Heart right ventricle (tissue), 16 donors: ENCODE measurements at places on chromosomes 16 and 17. TPM values are rescaled to one million over a fixed set of nuclear protein-coding genes. Genes with fewer than 3 reads are reported as not detected.
A peak's percentile ranks its signal among the peaks of the same experiment; 100 is the strongest.

SHISA6 gene
- total RNA-seq: 0.06 TPM

GRCh38 chr16:4868535-4868934 is 21.3 kb downstream of the UBN1 start:
- no peak for DNase-seq

- DNase-seq: no peak
Observed at GRCh38 chr16:26186091-26186615, 494.4 kb downstream of the HS3ST4 start.

DNA sequence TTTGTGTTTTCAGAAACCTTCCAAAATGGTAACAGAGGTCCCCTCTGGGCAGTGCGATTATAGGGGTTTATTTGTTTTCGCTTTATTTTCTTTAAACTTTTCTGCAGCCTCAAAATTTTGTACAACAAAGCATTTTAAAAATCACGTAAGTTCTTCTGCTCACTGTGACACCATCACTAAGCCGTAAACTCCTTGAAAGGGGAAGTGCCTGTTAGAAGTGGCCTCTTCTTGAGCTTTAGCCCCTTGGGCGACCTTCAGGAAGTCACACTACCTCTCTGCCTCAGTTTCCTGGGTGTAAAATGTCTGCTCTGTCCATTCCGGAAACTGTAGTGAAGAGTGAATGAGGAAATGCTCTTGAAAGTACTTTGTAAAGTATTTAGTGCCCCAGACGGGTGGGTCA is 26.6 kb downstream of the ARHGAP27 start:
- no peak for DNase-seq

PHLPP2 gene
- total RNA-seq: 1.9 TPM

- DNase-seq: no peak
Observed at GRCh38 chr16:56339431-56340195, 85.7 kb downstream of the AMFR start.

DNA sequence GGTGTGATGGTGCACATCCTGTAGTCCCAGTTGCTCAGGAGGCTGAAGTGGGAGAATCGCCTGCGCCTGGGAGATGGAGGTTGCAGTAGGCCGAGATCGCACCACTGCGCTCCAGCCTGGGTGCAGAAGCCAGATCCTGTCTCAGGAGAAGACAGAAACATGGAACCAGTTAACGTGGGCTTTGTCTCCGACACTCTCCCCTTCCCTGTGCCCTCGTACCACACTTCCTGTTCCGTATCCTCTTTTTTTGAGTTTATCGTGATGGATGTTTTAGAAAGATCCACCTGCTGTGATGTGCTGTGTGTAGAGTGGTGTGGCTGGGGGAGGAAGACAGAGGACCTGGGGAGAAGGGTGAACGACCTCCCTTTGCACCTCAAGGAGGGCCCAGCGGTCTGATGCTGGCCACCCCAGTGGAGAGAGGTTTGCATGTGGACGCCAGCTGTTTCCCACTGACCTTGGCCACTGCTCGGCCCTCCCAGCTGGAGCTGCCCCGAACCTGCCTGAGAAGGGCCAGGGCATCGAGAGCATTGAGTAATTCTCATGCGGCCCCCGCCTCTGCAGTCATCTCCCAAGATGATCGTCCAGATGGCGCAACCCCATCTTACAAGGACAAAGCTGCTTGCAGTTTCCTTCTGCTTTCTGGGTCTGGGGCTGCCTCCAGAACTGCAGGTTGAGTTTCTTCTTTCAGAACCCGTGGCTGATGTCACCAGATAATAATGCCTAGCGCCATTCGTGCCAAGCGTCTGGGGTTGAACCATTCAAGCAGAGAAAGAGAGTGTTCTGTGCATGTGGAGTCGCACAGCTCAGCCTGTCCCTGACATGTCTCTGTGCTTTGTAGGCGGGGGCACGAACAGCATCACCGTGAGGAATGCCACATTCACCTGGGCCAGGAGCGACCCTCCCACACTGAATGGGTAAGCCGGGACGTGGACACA is 126.3 kb downstream of the ABCC1 start:
- DNase-seq: peak; percentile 29

DNA sequence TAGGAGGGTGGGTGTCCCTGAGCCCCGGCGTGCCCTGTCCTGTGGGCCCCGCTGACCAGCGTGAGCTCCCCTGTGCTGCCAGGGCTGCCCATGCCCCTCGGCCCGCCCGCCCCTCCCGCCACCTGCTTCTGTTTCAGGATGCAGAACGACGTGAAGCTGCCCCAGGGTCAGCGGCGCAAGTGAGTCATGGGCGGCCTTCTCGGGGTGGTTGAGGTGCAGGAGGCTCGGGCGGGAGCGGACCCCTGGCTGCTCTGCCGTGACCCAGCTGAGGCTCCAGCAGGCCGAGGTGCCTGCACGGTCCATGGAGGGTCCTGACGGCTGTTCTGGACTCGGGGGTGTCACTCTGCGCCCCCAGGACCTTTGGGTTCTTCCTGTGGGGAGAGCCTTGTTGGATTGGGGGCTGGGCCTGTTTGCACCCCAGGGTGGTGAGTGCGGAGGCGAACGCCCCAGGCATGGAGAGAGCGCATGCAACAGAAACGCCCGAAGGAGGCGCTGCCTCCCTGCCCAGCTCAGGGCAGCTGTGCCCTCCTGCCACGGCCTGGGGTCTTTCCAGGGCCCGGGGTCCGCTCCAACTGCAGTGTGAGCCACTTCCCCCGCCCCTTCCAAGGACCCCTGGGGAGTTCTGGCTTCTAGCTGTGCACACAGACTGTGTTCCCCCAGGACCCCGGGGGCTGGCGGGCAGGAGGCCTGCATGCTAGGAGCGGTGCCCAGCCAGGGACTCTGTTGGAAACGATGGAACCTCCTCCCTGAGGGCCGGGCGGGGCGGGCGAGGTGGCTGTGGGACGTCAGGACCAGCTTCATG is 4.0 kb downstream of the SLC25A10 start:
- no peak for DNase-seq
